ENCODE measurements at places on chromosomes 4 and X.
A peak's percentile ranks its signal among the peaks of the same experiment; 100 is the strongest.

- DNase-seq, result no peak
These were observed 55.0 kb downstream of the SYTL5 start for GRCh38 chrX:38061335-38061734.

- DNase-seq, result no peak
These were observed 644.1 kb downstream of the MID1IP1 start for GRCh38 chrX:39445336-39445735.

- peak; percentile 19 for DNase-seq
These were observed 4.8 kb downstream of the CAPN6 start for GRCh38 chrX:111265486-111265885.

GRCh38 chr4:39169426-39169825 lies 12.9 kb upstream of the WDR19 start:
- no peak for DNase-seq
